ENCODE measurements at places on chromosomes 12 and 14. TPM values are rescaled to one million over a fixed set of nuclear protein-coding genes. Genes with fewer than 3 reads are reported as not detected.

SLC22A17 gene
- not detected for total RNA-seq

LTB4R2 gene
- 8.9 TPM for total RNA-seq

TAC3 gene
- total RNA-seq = not detected

TOMM20L gene
- not detected for total RNA-seq

TTC6 gene
- not detected for total RNA-seq

ATP23 gene
- total RNA-seq = 8.7 TPM

TEAD4 gene
- total RNA-seq = 0.33 TPM

VRTN gene
- 0.31 TPM for total RNA-seq

LIN7A gene
- total RNA-seq = 0.35 TPM

DNA sequence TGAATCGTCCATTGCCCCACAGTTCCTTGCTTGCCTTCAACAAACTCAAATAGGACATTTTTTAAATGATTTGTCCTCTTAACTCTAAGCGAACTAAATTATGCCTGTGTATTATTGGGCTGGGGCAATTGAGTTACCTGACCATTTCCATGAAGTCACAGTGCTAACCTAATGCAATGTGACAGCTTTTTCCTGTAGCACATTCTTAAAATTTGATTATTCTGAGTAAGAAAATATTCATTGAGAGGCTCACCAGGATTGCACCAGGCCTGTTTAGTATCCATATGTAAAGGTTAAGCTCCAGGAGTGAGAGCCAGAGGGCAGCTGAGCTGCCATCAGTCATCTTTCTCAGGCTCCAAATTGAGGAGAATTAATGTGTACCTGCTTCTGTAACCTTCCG, 90.9 kb downstream of the GPR65 start:
- H3K4me3 ChIP-seq = no peak overlapping the region
- no peaks in the 10 kb centered on the region for H3K27me3 ChIP-seq
- no peaks in the 10 kb centered on the region for H3K4me1 ChIP-seq

DNA sequence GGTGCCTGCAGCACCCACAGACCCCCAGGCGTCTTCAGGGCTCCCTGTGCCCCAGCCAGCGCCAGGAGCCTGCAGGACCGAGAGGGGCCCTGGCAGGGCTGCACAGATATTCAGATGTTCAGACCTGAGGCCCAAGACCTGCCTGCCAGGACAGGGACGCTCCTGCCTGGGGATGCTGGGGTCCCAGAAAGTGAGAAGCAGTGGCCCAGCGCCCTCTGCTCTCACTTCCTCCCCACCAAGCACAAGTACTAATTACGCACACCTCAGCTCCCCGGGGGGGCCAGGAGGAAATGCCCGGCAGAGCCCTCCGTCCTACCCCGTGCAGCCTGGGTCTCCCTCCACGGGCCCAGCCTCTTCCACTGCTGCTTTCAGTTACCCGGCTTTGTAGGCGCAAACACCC, 28.8 kb upstream of the INF2 start:
- H3K27ac ChIP-seq = peak overlapping the region; percentile 71
- H3K36me3 ChIP-seq = no peaks in the 10 kb centered on the region
- H3K27me3 ChIP-seq = no peaks in the 10 kb centered on the region
- H3K4me1 ChIP-seq = peaks cover 63% of the 10 kb centered on the region
- DNase-seq = no peak
- peak overlapping the region; percentile 54 for H3K4me3 ChIP-seq

GRCh38 chr14:42428996-42429395, 822.3 kb downstream of the LRFN5 start:
- no peak overlapping the region for H3K4me3 ChIP-seq
- peak; percentile 59 for DNase-seq
- H3K27ac ChIP-seq = no peak overlapping the region
- no peaks in the 10 kb centered on the region for H3K4me1 ChIP-seq

- H3K4me3 ChIP-seq = peak overlapping the region; percentile 84
- H3K27me3 ChIP-seq = peaks cover 2% of the 10 kb centered on the region
- peak; percentile 67 for DNase-seq
- H3K27ac ChIP-seq = peak overlapping the region; percentile 61
- peaks cover 2% of the 10 kb centered on the region for H3K36me3 ChIP-seq
Measured at GRCh38 chr14:103527408-103528145, 1.4 kb upstream of the TRMT61A start.

GRCh38 chr14:75821831-75822521, 159.8 kb downstream of the TGFB3 start:
- no peak overlapping the region for H3K4me3 ChIP-seq
- H3K36me3 ChIP-seq = no peaks in the 10 kb centered on the region
- no peaks in the 10 kb centered on the region for H3K27me3 ChIP-seq
- no peak overlapping the region for H3K27ac ChIP-seq

DNA sequence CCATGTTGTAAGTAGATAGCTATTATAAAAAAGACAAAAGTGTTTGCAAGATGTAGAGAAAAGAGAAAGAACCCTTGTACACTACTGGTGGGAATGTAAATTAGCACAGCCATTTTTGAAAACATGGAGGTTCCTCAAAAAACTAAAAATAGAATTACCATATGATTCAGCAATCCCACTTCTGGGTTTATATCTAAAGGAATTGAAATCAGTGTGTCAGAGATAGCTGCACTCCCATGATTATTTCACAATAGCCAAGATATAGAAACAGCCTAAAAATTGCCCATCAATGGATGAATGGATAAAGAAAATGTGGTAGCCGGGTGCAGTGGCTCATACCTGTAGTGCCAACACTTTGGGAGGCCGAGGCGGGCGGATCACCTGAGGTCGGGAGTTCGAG, 9.2 kb downstream of the PSMC6 start:
- DNase-seq = no peak
- no peaks in the 10 kb centered on the region for H3K4me1 ChIP-seq
- H3K4me3 ChIP-seq = no peak overlapping the region
- H3K27ac ChIP-seq = no peak overlapping the region
- H3K27me3 ChIP-seq = no peaks in the 10 kb centered on the region

DNA sequence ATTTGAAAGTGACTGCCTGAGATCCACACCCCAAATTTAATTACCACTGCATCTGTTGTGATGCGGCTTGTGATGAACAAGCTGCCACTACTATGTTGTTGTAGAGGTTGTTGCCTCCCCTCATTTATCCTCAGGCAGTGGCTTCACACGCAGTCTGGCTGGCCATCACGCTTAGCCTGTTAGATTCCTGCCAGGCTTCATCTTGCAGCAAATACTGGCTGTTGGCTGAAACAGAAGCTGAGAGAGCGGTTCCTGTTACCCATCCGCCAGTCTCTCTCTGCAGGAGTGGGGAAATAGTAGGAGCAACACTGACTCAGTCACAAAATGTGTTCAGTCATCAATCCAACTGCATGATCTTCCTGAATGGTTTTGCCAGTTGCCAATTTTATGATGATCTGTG, 934.4 kb downstream of the FLRT2 start:
- no peak for DNase-seq
- H3K36me3 ChIP-seq = no peaks in the 10 kb centered on the region
- H3K4me3 ChIP-seq = no peak overlapping the region

DNA sequence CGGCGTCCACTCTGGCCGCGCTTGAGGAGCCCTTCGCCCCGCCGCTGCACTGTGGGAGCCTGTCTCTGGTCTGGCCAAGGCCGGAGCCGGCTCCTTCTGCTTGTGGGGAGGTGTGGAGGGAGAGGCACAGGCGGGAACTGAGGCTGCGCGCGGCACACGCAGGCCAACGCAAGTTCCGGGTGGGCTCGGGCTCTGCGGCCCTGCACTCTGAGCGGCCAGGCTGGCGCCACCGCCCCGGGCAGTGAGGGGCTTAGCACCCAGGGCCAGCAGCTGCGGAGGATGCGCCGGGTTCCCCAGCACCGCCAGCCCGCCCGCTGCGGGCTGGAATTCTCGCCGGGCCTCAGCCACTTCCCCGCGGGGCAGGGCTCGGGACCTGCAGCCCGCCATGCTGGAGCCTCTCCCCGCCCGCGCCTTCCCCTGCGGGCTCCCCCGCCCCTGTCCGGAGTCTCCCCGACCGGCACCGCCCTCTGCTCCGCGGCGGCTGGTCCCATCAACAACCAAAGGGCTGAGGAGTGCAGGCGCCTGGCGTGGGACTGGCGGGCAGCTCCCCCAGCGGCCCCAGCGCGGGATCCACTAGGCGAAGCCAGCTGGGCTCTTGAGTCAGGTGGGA, 921.2 kb upstream of the FOXG1 start:
- no peaks in the 10 kb centered on the region for H3K36me3 ChIP-seq
- no peak overlapping the region for H3K27ac ChIP-seq
- H3K27me3 ChIP-seq = no peaks in the 10 kb centered on the region
- H3K4me1 ChIP-seq = no peaks in the 10 kb centered on the region
- H3K4me3 ChIP-seq = no peak overlapping the region
- DNase-seq = no peak

DNA sequence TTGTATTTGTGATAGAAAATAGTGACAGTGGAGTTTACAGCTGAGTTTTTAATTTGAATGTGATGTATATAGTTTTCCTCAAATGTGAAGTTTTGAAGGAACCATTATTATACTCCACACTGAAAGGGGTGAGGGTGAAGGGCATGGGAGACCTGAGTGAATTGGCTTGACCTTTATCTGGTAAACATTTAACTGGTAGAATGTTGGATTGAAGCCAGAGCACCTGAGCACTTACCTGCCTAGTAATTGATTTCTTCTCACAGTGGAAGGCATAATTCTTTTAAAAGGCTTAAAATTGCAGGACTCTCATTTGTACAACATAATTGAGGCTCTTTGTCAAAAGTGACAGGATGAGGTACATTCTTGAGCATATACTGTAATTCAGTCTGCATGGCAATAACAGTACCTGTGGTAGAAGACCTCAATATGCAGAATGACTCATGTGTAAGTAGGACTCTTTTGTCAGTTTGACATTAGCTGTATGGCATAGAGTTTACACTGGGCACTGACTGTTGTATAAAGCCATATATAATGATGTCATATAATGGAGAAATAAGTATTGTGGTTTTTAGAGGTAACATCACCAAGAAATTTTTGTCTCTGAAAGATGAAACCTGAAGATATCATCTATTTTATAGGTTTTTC, 309.6 kb downstream of the TMTC2 start:
- H3K4me1 ChIP-seq = no peaks in the 10 kb centered on the region
- H3K27ac ChIP-seq = no peak overlapping the region
- DNase-seq = no peak
- no peaks in the 10 kb centered on the region for H3K36me3 ChIP-seq
- no peaks in the 10 kb centered on the region for H3K27me3 ChIP-seq
- no peak overlapping the region for H3K4me3 ChIP-seq

DNA sequence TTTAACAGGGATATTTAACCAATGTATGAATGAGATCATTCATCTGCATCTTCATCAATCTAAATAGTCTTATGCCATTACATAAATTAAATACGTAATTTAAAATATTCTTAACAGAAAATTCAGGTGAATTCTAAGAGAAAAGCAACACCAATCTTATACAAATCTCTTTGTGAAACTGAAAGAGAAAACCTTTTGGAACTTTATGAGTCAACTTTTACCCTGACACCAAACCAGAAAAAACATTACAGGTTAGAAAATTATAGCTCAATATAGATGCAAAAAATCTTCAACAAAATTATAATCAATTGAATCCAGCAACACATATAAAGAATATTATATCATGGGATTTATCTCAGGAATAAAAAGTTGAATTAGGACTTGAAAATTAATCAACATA, 3.4 kb downstream of the GLIPR1L1 start:
- DNase-seq = no peak
- H3K4me1 ChIP-seq = peaks cover 4% of the 10 kb centered on the region
- H3K4me3 ChIP-seq = no peak overlapping the region
- no peaks in the 10 kb centered on the region for H3K36me3 ChIP-seq
- no peaks in the 10 kb centered on the region for H3K27me3 ChIP-seq

DNA sequence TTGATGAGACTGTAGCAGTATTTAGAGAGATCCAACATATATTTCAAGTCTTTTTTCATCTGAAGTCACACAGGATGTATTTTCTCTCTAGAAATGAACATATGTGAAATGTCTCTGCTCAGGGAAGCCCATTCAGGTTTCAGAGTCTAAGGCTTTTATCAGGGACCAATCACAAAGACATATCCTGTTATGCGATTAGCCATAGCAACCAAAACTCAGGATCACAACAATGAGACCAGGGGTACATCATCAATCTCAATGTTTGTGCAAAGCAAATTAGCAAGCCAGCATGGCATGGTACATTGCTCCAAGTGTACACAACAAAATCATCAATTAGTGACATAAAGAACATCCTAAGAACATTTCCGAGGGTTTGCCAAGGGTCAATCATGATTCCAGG, 99.2 kb upstream of the AMN1 start:
- H3K27me3 ChIP-seq = no peaks in the 10 kb centered on the region
- no peak overlapping the region for H3K27ac ChIP-seq
- DNase-seq = no peak
- no peaks in the 10 kb centered on the region for H3K36me3 ChIP-seq
- peaks cover 7% of the 10 kb centered on the region for H3K4me1 ChIP-seq

- peaks cover 2% of the 10 kb centered on the region for H3K36me3 ChIP-seq
- peaks cover 11% of the 10 kb centered on the region for H3K4me1 ChIP-seq
- H3K27ac ChIP-seq = peak overlapping the region; percentile 59
- H3K27me3 ChIP-seq = no peaks in the 10 kb centered on the region
- H3K4me3 ChIP-seq = peak overlapping the region; percentile 100
- DNase-seq = no peak
Measured at GRCh38 chr12:6914947-6915788, 788 bp downstream of the ENO2 start.

DNA sequence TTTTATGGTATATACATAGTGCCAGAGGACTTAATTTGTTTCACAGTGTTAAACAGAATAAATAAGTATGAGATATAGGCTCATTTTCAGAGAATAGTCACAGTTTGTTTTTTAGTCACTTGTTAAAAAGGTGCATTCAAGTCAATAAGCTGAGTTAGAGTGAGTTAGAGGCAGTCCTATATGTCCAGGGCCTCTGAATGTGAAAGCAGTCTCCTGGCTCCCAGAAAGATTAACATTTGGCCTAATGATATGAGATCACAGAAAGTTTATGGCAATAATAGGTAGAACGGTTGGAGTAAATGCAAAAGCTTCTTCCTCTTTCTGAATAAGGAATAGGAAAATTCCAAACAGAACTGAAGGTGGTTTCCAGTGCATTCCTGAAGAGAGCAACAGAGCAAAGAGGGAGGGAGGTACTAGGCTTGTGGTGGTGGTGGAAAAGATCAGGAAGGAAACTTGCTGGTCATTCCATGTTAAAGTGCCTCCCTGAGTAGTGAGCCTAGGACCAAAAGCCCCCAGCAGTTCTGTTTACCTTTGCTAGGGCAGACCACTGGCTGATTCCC, 54.4 kb downstream of the SLC38A4 start:
- H3K4me1 ChIP-seq = no peaks in the 10 kb centered on the region
- H3K36me3 ChIP-seq = no peaks in the 10 kb centered on the region
- no peak overlapping the region for H3K27ac ChIP-seq

- DNase-seq = no peak
- H3K27me3 ChIP-seq = no peaks in the 10 kb centered on the region
- no peaks in the 10 kb centered on the region for H3K36me3 ChIP-seq
- no peak overlapping the region for H3K4me3 ChIP-seq
Measured at GRCh38 chr14:76329951-76330350, 46.0 kb upstream of the ESRRB start.

- H3K4me1 ChIP-seq = peaks cover 15% of the 10 kb centered on the region
- DNase-seq = no peak
- no peak overlapping the region for H3K27ac ChIP-seq
- no peak overlapping the region for H3K4me3 ChIP-seq
Measured at GRCh38 chr12:92597118-92597517, 105.7 kb upstream of the PLEKHG7 start.

Data from GM12878 (cell line).